Fibroblast of upper back skin (primary cell): ENCODE measurements at places on chromosomes 13 and 19.
A peak's percentile ranks its signal among the peaks of the same experiment; 100 is the strongest.

DNA sequence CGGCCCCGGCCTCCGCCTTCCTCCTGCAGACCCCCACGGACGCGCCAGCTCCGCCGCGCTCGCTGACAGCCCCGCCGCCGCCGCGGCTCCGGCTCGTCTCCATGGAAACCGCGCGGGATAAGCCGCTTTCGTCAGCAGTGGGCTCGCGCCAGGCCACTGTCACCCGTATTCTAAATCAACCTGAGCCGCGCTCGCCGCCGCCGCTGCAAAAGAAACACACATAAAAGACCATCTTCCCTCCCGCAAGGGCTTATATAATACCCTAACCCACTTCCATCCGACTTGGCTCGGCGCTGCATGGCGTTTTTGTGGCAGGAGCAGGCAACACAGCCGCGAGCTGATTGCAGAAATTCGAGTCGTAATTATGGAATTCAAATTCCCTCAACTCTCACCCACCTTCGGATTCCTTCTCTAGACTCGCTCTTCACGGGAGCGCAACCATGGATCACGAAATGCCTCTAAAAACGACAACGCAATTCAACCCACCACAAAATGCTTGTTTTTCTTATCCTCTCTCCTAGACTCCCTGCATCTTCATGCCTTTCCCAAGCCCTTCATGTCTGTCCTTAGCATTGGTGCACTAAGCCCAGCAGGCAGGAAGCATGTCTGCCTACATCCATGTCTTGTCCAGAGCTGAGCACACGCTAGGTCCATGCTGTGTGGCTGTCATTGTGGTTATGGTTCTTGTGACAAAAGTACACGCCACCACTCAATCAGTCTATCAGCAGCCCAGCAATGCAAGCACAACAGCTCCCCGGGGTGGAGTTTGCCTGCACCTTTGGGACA, at the start of gene AMER2:
AMER2 (minus strand) TSS at position 772 of the 786 bp plus-strand sequence; CDS start at position 103, 669 bp downstream.
- DNase-seq = peak; percentile 12

DNA sequence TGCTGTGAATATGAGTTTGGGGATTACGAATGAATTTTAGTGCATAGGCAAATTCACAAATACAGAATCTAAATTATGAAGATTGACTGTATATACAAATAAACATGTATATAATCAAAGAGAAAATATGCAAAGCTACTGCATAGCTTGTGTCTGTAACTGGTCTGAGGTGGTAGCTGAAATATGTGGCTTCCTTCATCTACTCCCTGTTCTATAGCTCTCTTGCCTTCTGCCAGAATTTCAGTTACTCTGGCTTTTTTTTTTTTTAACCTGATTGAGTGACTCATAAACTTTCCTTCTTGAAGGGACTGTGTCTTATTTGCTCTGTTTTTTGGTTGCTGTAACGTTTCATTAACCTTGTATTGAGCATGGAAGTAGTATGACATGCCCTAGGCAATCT, 26.6 kb downstream of the DNAJC3 start:
- peak; percentile 34 for DNase-seq

- no peak for DNase-seq
Measured at GRCh38 chr13:110197471-110197870, 109.5 kb downstream of the COL4A1 start.

GRCh38 chr19:42242069-42242511, 312 bp downstream of the GSK3A start:
- DNase-seq = no peak

DNA sequence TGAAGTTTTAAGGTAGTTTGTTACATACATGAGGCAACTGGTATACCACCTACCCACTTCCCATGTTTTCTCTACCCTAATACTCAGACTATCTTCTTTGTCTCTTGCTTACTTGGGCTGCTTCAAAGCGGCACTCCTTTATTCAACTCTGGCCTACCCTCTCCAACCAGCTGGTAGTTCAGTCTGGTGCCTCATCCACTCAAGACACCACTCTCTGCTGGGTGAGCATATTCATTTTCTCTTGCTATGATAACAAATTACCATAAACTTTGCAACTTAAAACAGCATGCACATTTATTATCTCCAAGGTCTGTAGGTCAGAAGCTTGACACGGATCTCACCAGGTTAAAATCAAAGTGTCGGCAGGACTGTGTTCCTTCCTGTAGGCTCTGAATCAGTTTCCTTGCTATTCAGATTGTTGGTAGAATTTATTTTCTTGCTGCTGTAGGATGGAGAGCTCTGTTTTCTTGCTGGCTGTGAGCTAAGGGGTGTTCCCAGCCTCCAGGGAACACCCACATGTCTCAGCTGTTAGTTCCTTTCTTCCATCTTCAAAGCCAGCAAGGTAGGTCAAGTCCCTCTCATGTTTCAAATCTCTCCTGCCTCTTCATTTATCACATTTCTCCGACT, 666.0 kb downstream of the DIAPH3 start:
- no peak for DNase-seq

DNA sequence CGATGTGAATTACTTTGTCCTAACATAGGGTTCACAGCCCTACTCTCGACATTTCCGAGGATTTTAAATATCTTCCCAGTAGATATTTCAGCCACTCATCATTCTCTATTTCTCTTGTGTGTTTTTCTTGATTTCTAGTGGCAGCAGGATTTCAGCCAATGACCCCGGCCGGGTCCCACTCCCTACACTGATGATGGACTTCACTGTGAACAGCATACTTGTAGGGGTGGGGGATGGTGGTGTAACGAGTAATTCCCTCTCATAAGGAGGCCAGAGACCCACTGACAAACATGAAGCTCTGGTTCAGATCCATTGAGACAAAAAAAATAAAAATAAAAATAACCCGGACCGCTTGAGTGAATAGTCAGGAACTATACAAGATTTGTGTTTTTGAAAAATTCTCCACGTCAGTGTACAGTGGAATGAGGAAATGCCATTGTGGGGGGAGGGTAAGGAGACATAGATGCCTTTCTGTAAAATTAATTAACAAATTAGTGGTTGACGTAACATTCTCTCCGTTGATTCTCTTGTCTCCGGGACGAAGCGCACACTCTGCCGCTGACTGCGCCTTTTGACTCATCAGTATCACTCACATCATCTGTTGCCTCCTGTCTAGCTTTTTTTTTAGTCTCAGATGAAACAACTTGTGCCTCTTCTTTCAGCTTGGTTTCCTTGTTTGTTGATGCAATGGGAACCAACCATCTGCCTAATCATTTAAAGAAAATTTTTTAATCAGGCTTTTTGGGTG, 48.8 kb upstream of the IRS2 start:
- peak; percentile 43 for DNase-seq

- DNase-seq = no peak
Measured at GRCh38 chr19:44430956-44431355, 17.3 kb downstream of the ZNF229 start.

GRCh38 chr19:29492769-29493168, 33.0 kb upstream of the VSTM2B start:
- DNase-seq = no peak

- DNase-seq = no peak
Measured at GRCh38 chr19:19719798-19720197, 13.1 kb downstream of the ZNF14 start.

DNA sequence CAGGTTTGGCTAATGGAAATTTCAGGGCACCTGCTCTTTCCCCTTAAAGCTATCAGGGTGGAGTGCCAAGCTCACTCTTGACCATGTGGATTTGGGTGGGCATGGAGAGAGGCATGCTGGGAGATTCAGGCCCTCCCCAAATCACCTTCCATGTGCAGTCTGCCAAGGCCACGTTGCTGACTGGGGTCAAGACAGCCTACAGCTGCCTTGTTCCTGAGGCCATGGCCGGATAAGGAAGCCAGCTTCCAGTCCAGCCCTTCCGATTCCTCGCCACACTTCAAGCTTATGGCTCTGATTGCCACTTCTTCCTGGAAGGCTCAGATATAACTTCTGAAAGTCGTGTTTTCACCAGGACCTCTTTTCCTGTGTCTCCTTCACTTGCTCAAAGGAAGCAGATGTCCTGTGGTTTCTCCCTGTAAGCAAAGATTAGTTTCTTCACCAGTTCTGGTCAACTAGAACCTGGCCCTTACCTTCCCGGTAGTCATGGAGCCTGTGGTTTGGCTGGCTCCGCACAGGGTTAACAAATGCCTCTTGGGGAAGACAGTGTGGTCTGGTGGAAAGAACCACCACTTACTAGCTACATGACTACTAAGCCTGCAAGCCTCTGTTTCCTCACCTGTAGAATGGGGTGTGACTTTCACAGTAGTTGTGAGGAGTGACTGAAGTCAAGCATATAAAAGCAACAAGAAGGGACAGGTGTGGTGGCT, 16.1 kb upstream of the TPT1 start:
- DNase-seq = no peak

DNA sequence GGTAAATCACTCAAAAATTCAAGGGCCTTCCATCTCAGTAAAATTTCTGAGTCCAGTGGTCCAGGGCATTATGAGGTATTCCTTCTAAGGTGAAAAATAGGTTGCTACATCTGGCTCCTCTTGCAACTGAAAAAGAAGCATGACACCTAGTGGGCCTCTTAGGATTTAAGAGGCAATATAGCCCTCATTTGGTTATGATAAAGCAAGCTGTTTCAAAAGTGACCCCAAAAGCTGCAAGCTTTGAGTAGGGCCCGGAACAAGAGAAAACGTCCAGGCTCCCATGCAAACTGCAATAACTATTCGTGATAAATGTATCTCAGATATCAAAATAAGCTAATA, 1910.2 kb upstream of the PRR20A start:
- no peak for DNase-seq

DNA sequence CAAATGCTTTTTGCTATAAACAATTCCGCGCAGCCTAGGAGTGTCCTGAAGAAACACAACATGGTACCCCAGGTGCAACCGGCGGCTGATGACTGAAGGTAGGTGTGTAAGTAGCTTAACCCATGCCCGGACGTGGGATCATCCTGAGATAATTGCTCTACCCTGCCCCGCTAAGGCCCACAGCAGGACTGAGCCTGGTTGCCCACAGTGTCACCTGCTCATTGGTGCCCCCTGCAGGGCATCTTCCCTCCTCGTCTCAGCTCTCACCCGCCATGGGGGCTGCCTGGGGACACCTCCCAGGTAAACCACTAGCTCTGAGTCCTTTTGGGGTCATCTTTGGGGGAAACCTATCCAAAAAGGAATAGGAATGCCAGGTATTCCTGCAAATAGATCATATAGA, 22.3 kb downstream of the TMEM161A start:
- DNase-seq = no peak

- no peak for DNase-seq
Measured at GRCh38 chr19:32358321-32358720, 12.9 kb downstream of the ZNF507 start.

DNA sequence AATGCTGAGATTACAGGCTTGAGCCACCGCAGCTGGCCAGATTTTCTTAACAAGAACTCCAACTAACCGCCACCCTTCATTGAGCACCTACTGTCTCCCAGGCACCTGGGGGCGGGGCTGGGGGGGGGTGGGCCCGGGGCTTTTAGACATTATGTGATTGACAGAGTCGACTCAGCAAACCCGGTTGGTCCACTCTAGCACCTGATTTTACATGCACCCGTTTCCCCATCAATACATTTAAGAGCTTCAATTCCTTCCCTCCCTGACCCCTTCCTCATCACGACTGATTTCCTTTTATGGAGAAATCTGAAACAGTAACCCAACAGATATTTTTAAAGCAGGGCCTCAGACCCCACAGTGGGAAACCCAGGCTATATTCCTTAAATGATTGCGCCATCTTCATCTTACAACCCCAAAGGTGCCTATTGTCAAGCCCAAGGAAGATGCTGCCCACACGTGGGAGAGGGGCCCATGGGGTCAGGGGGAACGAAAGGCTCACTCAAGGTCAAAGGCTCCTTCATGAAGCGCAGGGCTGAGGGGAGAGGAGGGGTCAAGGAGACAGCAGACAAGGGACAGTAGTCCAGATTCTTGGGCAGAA, 1.8 kb downstream of the INSR start:
- no peak for DNase-seq

DNA sequence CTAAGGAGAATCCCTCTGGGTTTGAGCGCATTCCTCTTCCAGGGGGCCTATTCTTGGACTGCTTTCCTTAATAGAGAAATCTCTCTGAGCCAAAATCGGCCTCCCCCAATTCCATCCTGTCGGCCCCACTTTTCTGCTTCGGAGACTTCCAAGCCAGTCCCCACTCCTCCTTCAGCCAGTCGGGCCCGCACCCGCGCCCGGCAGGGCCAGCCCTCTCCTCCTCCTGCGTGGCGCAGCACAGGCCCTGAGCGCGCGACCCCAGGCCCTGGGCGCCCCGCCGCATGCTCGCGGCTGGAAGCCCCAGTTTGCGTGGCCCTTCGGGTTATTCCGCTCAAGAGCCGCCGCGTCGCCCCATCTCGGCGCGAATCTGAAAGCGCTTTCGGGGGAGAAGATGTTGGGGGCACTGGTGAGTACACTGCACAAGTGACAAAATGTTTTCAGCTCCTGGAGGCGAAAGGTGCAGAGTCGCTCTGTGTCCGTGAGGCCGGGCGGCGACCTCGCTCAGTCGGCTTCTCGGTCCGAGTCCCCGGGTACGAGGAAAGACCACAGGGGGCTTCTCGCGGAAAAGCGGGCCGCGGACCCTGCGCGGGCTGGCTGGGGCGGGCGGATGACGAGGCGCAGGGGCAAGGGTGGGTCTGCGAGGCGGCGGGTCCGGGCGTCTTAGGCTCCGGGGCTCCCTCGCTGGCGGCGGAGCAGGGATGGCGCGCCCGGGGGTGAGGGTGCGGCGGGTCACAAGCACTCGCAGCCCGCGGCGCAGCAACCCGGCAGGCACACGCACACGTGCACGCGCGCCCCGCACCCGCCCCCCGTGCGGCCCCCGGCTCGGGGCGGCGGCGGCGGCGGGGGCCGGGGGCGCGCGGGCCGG, at the start of gene IL17D:
IL17D (plus strand) TSS at position 785 of the 865 bp plus-strand sequence. CDS start 303 bp downstream, outside the sequence.
- DNase-seq = no peak

- DNase-seq = no peak
Measured at GRCh38 chr13:59898066-59898465, 265.7 kb downstream of the DIAPH3 start.

GRCh38 chr19:41355802-41356201, 2.1 kb upstream of the TGFB1 start:
- no peak for DNase-seq

- DNase-seq = no peak
Measured at GRCh38 chr13:43094901-43095300, 71.5 kb downstream of the DNAJC15 start.

DNA sequence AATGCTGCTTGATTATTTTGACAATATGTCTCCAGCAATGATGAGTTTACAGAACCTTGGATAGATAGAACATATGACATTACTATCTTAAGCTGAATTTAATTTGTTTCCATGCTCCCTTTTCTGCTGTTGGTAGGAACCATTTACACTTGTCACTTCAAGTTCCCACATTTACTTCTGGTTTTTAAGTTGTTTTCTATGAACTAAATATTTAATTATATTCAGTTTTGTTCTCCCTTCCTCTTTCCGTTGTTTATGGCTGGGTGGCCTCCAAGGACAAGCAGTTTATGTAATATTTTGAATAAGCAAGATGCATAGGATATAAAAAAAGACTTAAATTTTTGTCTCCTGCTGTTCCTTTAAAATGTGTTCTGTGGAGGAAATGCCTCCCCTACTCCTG, 860.6 kb downstream of the GPC5 start:
- no peak for DNase-seq

GRCh38 chr19:23394511-23394910, 760 bp downstream of the ZNF91 start:
- DNase-seq = peak; percentile 6

GRCh38 chr13:97932647-97933046, 20.8 kb upstream of the IPO5 start:
- DNase-seq = no peak

GRCh38 chr19:8631425-8631819, 989 bp downstream of the NFILZ start:
- DNase-seq = peak; percentile 56
